ENCODE measurements at places on chromosomes 7 and 10.

DNA sequence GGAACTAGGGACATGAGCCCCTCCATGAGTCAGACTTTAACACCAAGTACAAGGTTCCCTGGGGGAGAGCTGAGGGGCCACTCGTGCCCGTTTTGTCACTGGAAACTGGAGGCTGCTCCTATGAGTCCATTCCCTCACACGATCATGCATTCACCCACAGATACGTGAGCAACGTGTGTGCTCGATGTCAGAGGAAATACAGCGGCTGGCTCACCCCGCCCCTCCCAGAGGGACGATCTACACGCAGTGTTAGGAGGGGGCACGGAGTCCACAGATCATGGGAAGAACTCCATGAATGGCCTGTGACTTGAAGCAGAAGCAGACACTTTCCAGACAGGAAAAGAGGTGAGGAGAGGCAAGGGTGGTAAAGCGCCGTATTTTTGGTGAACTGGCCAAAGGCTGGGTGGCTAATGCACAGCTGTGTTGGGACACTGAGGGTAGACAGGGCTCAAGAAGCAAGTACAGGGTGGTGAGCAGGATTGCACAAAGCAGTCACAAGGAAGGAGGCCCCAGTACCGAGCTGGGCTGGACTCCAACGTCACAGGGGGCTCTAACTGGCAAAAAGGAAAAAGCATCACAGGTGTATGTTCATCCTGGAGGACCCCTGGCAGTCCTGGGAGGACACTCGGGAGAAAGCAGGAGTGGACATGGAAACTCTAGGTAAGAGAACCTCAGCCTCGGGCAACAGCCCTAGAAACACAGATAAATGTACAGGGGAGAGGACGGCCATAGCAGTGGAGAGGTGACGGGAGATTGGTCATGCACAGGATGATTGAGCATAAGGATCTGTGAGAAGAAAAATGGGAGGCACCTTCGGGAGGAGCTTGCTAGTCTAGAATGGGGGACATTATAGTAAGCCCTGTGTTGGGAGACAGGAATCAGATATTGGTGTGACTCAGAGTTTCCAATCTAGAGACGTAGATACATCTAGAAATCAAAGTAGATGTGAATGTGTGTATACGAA, 41.2 kb downstream of the TNS3 start:
- no peak for DNase-seq

GRCh38 chr7:129774359-129774758, 162.8 kb downstream of the NRF1 start:
- no peak for DNase-seq

DNA sequence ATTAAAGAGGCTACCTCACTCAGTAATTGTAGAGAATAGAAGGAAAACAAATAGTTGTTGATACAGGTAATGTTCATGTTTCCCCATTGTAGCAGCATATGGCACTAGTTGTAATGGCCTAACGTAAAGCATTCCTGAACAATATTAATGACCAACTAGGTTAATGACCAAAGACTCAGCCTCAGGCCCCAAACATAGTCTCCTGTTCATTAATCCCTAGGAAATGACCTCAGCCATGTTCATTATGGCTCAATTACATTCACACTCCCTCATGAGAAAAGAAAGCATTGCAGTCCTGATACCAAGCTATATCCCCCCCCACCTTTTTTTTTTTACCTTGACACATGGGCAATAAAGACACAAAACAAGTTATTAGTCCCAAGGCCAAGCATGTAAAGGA, 12.7 kb downstream of the FRMD4A start:
- no peak for DNase-seq

DNA sequence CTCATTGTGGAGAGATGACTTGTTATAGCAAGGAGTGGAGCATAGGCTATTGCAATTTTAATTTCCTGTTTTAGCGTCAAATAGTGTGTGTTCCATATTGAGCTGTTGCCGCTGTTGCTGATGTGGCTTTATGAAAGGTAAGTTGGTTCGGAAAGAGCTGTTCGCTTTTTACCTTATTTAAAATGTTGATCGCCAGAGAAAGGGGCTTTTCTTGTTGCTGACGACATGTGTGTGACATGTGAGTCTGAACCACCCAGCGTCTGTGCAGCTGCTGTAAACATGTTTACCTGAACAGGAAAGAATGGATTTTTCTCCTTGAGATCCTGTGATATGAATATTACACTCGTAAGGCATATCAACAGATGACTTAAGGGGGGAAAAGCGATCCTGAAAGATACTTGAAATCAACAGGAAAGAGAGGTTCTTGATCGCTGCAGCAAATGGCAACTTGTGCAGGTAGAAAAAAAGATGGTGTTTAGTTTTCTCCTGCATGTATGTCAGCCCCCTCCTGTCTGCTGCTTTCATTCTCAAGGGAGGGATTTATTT, 2.5 kb downstream of the ZEB1 start:
- DNase-seq = peak; percentile 28

- DNase-seq = no peak
Observed at GRCh38 chr10:88057720-88058119, 194.3 kb downstream of the PTEN start.

GRCh38 chr7:28208506-28208905, 27.9 kb upstream of the JAZF1 start:
- DNase-seq = no peak

- peak; percentile 68 for DNase-seq
Observed at GRCh38 chr7:5426226-5426475, 2.5 kb upstream of the TNRC18 start.

DNA sequence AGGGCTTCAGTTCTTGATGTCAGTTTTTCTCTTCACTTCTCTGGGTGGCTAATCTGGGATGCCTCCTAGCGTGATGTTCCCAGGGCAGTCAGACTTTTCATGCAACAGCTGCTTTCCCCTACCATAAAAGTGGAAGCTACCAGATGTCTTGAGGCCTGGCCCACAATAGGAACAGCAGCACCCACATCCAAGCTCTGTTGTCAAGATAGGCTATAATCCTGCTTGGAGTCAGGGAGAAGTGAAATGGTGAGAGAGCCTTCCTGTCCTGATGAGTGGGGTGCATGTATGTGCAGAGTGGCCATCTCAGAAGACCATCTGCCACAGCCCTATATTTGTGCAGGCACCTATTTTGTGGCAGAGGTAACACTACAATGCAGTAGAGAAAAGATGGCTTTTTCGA, 108.0 kb downstream of the HTR5A start:
- DNase-seq = no peak

DNA sequence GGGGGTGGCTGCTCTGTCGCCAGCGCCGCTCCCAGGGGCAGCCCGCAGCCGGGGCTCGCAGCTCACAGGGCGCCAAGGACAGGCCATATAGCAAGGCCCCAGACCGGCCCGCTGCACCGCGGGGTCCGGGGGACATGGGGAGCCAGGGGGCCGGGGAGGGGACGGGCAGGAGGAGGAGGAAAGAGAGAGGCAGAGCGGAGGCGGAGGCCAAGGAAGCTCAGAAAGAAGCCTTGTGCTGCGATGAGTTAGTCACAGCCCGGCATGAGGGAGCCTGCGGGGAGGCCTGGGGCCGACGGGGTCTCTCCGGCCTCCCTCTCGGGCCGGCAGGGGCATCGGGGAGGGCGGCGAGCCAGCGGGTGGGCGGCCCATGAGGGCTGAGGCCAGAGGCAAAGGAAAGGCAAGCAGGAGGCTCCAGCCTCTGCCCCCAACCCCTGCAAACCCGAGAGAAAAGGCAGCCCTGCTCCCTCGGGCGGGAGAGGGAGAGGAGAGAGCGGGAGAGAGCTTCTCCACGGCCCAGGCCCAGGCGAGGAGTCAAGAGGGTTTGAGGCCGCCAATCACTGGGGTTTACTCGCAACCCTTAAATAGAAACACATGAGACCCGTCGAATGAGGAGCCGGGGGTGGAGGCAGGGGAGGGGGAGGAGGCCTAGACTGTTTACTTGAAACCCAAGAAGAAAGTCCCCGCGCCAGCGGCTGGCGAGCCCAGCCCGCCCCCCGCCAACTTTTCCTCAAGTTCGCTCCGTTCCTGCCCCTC, 167.9 kb downstream of the NEURL1 start:
- DNase-seq = peak; percentile 92

- no peak for DNase-seq
Observed at GRCh38 chr10:79941585-79942210, 7.2 kb downstream of the SFTPD start.

DNA sequence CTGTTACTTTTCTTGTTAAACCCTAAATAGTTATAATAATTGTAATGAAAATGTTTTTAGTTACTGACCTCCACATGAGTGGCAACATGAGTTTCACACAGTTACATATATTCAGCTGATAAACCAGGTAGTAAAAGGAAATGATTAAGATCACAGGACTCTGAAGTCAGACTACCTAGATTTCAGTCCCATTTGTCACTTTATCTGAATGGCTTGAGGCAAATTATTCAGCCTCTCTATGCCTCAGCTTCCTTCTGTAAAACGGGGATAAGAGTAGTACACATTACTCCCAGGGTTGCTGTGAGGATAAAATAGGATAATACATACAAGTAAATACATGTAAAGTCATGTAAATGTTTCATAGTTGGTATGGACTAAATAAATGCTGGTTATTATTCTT, 254.3 kb upstream of the LRRTM3 start:
- no peak for DNase-seq

- DNase-seq = no peak
Observed at GRCh38 chr10:62266147-62266546, 2.5 kb downstream of the RTKN2 start.

DNA sequence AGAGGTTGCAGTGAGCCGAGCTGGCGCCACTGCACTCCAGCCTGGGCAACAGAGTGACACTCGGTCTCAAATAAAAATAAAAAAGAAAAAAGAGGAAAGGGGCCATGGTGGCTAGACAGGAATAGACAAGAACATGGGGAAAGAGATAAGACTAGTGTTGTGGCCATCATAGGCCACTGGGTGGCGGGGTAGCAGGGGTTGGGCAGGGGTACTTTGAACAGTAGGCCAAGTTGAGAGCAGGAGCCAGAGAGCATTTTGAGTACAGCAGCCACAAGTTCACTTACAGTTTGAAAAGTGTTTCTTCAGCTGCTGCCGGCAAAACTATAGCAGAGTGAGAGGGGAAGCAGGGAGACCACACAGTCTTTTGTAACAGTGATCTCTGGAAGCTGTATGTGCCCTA, 656.0 kb downstream of the CNTNAP2 start:
- DNase-seq = no peak

DNA sequence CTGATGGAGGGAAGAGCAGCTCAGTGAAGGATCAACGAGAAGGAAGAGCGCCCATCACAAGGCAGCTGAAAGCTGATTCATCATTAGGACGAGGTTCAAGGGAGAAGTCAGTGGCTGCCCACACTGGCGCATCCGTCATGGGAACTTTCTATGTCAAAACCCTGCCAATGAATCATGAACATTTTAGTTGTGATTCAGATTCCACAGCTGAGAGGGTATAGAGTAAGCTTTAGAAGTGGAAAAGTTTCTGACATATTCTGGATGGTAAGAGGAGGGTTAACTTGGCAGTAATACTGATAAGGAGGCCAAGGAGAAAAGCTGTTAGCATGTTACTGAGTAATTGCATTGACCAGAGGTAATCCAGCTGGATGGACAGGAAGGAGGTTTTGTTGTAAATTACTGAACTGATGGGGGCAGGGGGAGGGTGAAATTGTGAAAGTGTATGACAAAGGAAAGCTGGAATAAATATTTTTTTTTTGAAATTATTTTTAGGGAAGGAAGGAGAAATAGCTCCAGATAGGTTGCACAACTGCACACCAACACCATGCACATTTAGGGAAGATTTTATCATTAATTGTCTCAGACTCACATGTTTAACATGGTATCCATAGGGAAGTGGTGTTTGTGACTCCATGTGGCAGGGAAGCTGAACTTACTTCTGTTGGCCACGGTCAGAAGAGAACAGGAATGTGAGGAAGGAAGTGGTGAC, 78.3 kb upstream of the NRP1 start:
- DNase-seq = peak; percentile 96

GRCh38 chr7:129480674-129481363, 21.5 kb upstream of the SMKR1 start:
- peak; percentile 72 for DNase-seq

GRCh38 chr10:132526676-132527075, 10.9 kb upstream of the INPP5A start:
- peak; percentile 46 for DNase-seq

- no peak for DNase-seq
Observed at GRCh38 chr10:61286686-61287085, 166.5 kb downstream of the TMEM26 start.

DNA sequence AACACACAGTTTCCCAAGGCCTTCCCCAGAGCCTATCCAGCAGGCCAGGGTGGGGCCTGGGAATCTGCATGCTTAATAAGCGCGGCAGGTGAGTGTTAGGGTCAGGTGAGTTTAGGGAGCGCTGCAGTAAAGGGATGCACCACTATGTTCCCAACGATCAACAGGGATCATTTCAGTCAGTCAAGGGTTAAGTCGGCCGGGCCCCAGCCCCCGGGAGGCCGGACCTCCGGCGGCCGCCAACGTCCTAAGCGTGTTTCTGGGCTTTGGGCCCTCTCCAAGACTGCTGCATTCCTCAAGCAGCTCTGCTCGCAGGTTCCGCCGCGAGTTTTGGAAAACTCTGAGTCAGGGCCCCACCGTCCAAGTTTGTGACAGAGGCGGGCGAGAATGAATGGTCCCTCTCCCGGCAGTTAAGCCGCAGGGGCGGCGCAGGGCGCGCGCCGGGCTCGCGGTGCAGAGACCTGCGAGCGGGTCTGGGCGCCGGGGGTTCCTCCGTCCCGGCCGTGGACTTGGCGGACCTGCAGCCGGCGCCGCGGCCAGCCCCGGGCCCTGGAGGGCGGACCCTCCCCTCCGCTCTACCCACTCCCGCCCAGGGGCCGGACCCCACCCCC, 81.6 kb downstream of the ARHGAP22 start:
- DNase-seq = peak; percentile 95

- no peak for DNase-seq
Observed at GRCh38 chr7:118243695-118244094, 19.2 kb downstream of the ANKRD7 start.

- no peak for DNase-seq
Observed at GRCh38 chr10:5259132-5259951, 62.7 kb downstream of the AKR1C4 start.

GRCh38 chr7:100583132-100584053, 2.5 kb downstream of the LRCH4 start:
- DNase-seq = peak; percentile 86

GRCh38 chr10:132423966-132424861, 27.2 kb downstream of the PWWP2B start:
- DNase-seq = no peak

GRCh38 chr10:17214971-17215781, 12.9 kb upstream of the VIM start:
- peak; percentile 75 for DNase-seq

GRCh38 chr10:99569961-99570360, 37.2 kb downstream of the NKX2-3 start:
- no peak for DNase-seq

GRCh38 chr10:26365681-26366358, 72.3 kb upstream of the APBB1IP start:
- DNase-seq = no peak

GRCh38 chr10:58269782-58270290, 874 bp downstream of the CISD1 start:
- no peak for DNase-seq

DNA sequence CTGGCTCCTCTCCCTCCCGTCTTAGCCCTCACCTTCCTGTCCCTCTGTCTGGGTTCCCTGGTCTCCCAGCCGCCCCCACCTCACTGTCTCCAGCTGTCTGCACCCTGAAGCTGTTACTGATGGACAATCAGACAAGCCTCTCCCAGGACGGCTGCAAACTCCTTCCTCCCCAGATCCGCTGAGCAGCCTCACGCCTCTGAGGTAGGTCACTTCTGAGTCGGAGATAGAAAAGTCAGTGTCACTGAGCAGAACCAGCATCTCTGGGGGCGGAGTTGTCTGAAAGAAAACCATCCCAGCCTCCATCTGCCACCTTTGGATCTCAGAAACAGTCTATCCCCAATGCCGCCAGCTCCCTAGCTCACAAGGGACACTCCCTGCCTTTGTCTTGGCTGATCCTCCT, 27.4 kb downstream of the FAM241B start:
- no peak for DNase-seq
